ENCODE measurements at places on chromosomes 5 and 9.

GRCh38 chr5:73989956-73990355 lies 364.0 kb downstream of the ARHGEF28 start:
- DNase-seq, result no peak

- no peak for DNase-seq
Measured at GRCh38 chr9:121779381-121780117, 128.1 kb downstream of the DAB2IP start.

DNA sequence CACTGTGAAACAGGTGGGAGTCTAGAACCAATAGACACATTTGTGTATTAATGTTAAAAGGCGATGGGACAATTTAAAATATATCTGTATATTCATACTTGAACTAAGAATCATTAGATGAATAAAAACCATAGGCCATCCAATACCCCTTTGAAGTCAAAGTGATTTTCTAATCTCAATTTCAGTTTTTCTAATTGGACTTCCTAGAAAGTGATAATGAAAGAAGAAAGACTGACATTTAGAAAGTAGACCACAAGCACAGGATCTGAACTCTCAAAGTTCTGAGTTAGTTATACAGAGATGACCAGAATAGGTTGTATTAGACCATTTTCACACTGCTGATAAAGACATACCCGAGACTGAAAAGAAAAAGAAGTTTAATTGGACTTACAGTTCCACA lies 412.8 kb upstream of the PIK3R1 start:
- no peak for DNase-seq

GRCh38 chr9:136328011-136328621 lies 777 bp downstream of the GPSM1 start:
- no peak for DNase-seq

- DNase-seq, result no peak
Measured at GRCh38 chr5:61823065-61823464, 482.9 kb upstream of the KIF2A start.

- DNase-seq, result peak; percentile 40
Measured at GRCh38 chr9:91811024-91811909, 138.8 kb downstream of the ROR2 start.

DNA sequence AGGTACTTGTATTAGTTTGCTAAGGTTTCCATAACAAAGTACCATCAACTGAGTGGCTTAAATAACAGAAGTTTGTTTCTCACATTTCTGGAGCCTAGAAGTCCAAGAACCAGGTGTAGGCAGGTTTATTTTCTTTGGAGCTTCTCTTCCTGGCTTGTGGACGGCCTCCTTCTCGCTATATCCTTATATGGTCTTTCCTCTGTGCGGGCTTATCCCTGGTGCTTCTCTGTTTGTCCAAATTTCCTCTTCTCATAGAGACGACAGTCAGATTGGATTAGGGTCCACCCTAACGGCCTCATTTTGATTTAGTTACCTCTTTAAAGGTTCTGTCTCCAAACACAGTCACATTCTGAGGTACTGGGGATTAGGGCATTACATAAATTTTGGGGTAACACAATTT lies 88.3 kb downstream of the RMI1 start:
- no peak for DNase-seq

- no peak for DNase-seq
Measured at GRCh38 chr5:144134194-144134826, 36.1 kb downstream of the YIPF5 start.

DNA sequence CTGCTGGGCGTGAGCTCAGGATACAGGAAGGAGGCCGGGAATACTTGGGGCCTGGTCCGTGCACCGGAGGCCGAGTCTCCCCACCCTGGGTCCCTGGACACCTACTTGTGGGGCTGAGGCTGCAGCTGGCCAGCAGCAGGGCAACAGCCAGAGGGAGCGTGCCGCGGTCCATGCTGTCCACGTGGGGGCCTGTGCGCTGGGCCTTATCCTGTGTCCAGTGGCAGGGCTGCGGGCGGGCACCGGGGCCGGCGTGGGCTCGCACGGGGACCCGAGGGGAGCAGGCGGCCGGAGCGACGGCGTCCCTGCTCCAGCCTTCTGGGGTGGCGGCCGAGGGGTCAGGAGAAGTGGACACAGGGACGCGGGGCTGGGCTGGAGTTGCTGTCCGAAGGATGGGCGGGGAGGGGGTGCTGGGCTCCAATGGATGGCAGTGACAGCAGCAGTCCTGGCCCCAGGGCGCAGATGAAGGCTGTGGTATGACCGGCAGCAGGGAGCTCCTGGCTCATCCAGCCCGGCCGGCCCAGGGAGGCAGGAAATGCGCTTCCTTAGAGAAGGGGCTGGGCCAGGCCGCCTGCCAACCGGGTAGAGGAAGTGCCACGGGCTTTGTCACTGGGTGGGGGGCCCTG lies at the start of gene ENG:
Gene ENG (minus strand): TSS at position 475 of the 623 bp plus-strand sequence. CDS start 303 bp downstream, at position 172.
- DNase-seq, result no peak

- no peak for DNase-seq
Measured at GRCh38 chr5:91367344-91367743, 15.8 kb downstream of the ARRDC3 start.

GRCh38 chr5:124960266-124960665 lies 213.8 kb upstream of the ZNF608 start:
- DNase-seq, result no peak

- no peak for DNase-seq
Measured at GRCh38 chr5:36724467-36725332, 118.3 kb downstream of the SLC1A3 start.

GRCh38 chr5:56633950-56634349 lies 181.4 kb upstream of the MAP3K1 start:
- no peak for DNase-seq

GRCh38 chr5:8650186-8650585 lies 781.2 kb downstream of the MTRR start:
- DNase-seq, result no peak

GRCh38 chr5:126251024-126251423 lies 172.2 kb upstream of the GRAMD2B start:
- DNase-seq, result no peak

DNA sequence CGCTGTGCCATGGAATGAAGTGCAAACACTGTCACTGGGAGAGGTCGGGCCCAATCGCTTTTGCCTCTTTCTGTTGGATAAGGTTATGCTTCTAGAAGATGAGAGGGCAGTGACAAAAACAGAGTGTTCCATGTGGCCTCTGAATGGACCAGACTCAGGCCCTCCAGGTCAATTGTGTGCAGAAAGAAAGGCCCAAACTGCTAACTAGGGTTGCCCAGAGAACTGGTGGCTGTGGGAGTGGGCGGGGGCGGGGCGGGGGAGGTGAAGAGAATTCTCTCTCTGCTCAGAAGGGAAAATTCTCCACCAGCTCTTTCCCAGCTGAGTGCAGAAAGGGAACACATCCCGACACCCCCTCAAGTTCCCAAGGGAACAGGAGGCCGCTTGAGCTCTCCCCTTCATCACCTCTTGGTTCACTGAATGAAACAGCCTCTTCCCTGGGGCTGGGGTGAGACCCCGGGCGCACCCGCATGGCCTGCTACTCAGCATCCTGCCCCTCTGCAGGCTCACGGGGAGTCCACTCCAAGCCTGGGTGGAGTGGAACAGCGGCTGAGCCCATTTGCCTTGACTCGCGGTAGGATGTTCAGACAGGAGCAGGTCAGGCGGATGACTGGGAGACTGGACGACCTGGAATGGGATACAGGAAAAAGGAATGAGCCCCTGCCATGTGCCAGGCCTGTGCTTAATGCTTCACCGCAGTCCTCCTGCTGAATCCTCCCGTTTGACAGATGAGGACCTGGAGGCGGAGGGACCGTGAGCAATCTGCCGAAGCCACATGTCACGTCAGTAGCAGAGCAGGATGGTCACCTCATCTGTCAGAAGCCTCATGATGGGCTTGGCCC lies 93.8 kb upstream of the FANCC start:
- DNase-seq, result no peak

DNA sequence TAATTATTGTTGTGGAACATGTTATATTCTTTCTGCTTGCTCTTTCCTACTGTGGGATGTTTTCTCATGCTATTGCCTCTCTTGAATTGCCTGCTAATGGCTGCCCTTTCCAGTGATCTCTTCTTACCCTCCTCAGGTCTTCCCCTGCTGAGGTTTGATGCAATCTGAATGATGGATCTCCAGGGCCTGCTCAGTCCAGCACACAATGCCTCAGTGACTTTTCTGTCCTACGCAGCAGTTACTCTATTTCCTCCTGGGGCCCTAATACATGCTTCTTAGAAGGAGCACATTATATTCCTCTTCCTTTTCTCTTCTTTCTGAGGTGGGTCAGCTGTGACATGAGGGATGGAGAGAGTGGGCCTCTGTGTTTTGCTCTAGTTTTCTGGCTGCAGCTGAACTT lies at the start of gene SPINK14:
Gene SPINK14 (plus strand): TSS at position 301 of the 400 bp plus-strand sequence. CDS start 1,187 bp downstream, outside the sequence.
- no peak for DNase-seq

GRCh38 chr5:147534172-147534951 lies 24.5 kb upstream of the DPYSL3 start:
- no peak for DNase-seq

DNA sequence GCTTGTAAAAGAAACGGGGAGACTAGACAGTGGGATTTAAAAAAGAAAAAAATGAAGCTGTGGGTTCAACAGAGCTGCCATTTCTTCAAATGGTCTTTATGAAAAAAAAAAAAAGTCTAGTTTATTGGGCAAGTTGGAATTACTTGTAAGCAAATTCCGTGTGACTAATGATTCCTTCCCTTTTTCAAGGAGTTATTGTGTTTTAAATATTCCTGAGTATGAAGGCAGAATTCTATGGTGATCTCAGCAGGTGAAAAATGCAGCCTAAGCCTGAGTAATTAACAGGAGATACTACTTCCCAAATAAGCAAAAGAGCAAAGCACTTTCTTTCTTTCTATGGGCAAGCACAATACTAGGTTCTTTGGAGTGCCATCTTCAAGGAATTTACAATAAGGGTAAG lies 481.9 kb downstream of the ZNF608 start:
- DNase-seq, result no peak

DNA sequence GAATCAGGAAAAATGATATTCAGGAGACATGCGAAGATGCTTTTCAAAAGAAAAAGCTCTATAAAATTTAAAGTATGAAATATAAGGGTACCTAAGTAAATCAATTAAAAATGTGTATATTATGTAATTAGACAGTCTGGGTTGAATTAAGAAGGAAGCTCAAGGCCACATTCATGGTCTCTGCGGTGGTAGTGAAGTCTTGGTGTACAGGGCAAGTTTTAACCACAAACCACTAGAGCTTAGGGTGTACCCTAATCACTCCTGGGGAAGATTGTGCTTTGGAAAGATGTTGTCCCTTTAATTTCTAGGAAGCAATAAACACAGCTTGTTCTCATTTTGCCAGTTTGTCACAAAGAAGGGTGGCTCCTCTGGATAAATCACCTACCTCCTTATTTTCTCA lies 287.2 kb upstream of the ZNF608 start:
- no peak for DNase-seq

- DNase-seq, result no peak
Measured at GRCh38 chr5:14859980-14860379, 11.6 kb downstream of the ANKH start.

GRCh38 chr9:106920701-106921283 lies 57.8 kb downstream of the ZNF462 start:
- no peak for DNase-seq

GRCh38 chr5:15008476-15008875 lies 136.9 kb upstream of the ANKH start:
- DNase-seq, result peak; percentile 53

DNA sequence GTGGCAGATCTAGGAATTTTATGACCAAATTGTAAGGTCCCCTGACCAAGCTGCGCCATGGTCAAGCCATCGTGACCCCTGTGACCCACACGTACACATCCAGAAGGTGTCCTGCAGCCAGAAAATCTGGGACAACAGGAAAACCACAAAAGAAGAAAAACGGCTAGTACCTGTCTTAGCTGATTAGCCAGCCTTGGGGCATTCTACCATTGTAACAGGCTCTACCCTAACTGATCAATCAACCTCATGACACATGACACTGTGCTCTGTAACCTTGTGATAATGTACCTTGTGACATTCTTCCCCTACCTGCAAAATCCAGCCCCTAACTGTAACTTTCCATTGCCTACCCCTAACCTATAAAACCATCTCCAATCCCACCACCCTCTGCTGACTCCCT lies 43.6 kb downstream of the SPTLC1 start:
- DNase-seq, result no peak

DNA sequence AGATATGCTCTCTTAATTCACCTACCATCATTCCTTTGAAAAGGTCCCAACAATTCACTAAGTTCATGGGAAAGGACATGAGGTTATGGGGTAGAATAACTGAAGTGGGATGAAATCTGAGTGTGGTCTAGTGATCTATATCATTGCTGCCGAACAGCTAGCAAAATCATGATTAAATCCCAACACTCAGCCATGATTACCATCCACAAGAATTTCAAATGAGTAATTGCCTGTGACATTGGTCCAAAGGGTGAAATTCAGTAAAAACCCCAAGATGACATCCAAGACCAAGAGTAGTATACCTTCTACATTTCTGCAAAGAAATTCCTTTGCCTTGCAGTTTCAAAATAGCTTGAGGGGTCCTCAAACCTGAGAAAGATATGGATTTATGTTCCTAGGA lies 225.6 kb downstream of the SPOCK1 start:
- no peak for DNase-seq

DNA sequence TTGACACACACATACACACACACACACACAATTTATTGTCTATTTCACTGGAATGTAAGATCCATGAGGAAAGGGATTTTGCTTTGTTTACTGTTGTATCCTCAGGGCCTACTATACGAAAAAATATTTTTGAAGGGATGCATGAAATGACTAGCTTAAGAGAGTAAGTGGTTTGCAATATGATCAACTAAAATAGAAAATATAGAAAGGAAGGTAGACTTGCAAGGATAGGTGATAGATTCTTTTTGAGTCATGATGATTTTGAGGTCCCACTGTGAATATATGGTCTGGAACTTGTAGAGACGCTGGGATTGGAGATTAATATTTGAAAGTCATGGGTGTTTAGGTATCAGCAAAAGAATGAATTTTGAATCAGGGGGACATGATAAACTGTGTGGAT lies 28.9 kb upstream of the OTULIN start:
- no peak for DNase-seq

- no peak for DNase-seq
Measured at GRCh38 chr9:21095561-21095960, 17.8 kb upstream of the IFNB1 start.

GRCh38 chr5:153742060-153742459 lies 251.6 kb downstream of the GRIA1 start:
- no peak for DNase-seq

GRCh38 chr5:91156242-91156641 lies 226.9 kb downstream of the ARRDC3 start:
- DNase-seq, result no peak

DNA sequence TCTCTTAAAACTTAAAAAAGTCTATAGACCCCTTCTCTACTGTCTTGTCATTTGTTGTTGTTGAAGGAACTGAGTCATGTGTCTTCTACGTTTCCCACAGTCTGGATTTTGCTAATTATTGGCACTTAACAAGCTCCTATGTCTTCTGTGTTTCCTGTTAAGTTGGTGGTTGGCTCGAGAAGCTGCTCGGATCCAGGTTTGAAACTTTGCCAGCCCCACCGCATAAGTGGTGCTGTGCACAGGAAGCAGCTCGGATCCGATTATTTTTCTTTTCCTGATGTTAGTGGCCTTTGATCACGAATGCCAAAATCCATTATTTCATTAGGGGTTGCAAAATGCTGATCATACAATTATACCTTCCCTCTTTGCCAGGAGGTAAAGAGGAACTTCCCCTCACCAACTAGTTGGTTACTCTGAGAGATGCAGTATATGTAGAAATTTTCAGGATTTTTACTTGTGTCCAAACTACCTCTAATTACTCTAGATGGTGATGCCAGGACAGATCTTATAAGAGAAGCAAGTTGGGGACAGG lies 186.5 kb downstream of the NSG2 start:
- DNase-seq, result no peak

GRCh38 chr5:137629646-137630045 lies 106.2 kb downstream of the KLHL3 start:
- DNase-seq, result peak; percentile 55
